ENCODE measurements at places on chromosomes 6 and 20.
A peak's percentile ranks its signal among the peaks of the same experiment; 100 is the strongest.

DNA sequence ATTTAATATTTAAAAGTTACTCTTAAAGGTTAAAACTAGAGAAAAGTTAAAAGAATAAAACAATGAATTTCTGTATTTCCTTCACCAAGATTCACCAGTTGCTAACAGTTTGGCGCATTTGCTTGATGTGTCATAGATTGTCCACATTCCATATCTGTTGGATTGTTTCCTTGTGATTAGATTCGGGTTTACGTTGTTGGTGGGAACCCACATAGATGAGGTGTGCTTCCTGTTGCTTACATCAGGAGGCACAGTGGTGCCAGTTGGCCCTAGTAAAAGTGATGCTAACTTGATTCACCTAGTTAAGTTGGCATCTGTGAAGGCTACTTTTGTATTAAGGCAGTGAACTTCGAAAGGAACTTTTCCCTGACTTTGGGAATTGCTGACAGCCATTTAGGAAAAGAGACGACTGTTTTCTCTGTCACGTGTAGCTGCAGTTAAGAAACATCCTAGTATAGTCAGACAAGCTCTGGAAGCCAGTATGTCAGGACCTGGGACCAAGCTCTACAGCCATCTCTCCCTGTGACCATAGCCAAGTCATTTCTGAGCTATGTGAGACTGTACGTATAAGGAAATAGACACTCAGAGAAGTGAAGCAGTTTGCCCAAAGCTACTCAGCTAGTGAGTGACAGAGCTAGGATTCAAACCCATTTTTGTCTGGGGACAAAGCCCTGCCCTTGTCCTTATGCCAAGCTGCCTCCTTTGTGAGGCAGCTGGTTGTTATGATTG is 49.0 kb downstream of the PPARD start:
- no peak for DNase-seq

GRCh38 chr6:74250161-74250818 is 554.3 kb downstream of the CD109 start:
- no peak for DNase-seq

DNA sequence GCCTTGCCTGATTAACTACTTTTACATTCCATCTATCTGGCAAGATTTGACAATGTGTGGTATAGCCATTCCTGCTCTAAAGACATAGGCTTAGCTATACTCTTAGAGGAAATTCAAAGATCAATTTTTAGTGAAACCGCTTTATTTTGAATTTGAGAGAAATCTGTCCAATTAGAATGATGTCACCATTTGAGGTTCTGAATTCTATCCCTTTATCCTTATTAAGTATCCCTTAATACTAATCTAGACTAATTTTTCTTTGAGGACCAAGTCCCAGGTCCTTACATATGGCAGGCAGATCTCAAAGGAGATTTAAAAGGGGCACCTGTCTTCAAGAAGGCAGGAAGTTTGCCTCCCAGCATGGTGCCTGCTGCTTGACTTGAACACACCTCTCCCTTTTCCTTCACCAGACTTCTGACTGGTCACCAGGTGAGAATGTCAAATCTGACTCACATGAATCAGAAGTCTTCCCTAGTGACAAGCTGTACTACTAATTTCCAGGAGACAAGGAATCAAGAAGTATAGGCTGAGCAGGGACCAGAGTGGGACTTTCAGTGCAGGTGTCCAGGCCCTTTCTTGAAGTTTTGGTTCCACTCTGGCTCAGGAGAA is 15.0 kb upstream of the MRAP2 start:
- no peak for DNase-seq

DNA sequence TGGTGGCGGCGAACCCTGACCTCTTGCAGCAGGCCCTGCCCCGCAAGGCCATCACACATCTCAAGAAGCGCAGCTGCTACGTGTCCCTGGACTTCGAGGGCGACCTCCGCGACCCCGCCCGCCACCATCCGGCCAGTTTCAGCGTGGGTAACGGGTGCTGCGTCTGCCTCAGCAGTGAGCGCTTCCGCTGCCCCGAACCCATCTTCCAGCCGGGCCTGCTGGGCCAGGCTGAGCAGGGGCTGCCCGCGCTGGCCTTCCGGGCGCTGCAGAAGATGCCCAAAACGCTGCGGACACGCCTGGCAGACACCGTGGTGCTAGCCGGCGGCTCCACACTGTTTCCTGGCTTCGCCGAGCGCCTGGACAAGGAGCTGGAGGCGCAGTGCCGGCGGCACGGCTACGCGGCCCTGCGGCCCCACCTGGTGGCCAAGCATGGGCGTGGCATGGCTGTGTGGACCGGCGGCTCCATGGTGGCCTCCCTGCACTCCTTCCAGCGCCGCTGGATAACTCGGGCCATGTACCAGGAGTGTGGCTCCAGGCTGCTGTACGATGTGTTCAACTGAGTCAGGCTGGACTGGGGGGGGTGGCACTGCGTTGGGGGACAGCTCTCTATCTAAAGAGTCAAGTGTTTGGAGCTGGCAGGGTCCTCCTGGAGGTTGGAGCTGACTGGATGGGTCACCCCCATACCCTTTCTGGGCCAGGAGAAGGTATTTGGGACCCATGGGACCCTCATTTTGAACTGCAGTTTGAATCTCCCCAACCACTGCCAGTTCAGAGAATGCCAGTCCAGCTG is 1.1 kb downstream of the ACTL10 start:
- DNase-seq = peak; percentile 79

- DNase-seq = no peak
Observed at GRCh38 chr6:79064635-79065034, 13.4 kb downstream of the PHIP start.

DNA sequence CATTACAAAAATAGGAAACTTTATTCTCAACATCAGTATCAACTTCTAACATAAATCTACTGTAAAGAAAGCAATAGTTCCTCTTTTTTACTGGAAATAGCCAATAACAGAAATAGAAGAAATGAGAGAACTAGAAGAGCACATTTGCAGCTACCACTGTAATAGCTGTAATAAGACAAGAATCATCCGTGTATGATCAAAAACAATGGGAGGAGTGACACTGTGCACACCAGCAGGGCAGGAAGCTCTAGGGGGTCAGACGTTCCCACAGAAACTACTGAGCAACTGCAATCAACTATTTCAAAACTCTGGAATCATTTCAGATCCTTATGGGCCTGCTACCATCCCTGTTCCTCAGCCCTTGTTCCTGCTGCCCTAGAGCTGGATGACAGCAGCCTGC is 43.7 kb downstream of the NINL start:
- DNase-seq = no peak

DNA sequence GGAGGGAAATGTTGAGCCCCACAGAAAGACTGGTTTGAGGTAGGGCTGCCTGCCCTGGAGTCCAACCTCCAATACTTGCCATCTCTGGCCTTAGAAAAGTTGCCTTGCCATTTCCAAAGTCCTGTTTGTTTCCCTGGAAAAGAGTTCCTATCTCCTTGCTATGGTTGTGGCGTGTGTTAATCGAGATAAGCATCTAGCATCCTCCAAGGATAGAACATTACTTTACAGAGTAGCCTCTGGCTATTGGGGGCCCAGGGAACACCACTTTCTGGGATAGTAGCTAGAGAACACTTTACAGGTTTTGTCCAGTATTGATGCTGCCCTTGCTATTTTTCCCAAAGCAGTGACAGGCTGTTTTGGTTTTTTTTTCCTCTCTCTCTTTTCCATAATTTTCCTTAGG is 57.4 kb upstream of the SASH1 start:
- DNase-seq = no peak

DNA sequence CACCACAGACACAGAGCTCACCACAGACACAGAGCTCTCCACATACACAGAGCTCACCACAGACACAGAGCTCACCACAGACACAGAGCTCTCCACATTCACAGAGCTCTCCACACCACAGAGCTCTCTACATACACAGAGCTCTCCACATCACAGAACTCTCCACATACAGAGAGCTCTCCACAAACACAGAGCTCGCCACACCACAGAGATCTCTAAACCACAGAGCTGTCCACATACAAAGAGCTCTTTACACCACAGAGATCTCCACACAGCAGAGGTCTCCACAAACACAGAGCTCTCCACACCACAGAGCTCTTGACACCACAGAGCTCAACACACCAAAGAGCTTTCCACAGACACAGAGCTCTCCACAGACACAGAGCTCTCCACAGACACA is 55.8 kb downstream of the ERMARD start:
- no peak for DNase-seq

GRCh38 chr6:36731622-36732310 is 34.1 kb downstream of the RAB44 start:
- no peak for DNase-seq

GRCh38 chr6:160398674-160399271 is 50.6 kb downstream of the SLC22A3 start:
- DNase-seq = no peak

DNA sequence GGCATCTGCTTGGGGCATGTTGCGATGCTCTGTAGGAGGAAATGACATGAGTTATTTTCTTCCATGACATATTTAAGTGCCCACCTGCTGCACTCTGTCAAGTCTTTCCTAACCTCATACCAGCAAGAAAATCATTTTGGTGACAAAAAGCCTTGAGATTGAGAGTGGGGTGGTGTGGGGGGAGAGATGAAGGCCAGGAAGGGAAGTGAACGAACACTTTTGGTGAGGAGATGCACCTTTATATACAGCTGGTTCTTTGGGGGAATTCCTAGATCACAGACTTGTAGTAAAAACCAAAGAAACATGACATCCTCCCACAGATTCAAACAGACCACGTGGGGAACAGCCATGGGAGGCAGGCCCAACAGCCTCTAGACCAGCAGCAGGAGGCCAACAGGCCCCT is 26.1 kb downstream of the NCOA5 start:
- peak; percentile 2 for DNase-seq

DNA sequence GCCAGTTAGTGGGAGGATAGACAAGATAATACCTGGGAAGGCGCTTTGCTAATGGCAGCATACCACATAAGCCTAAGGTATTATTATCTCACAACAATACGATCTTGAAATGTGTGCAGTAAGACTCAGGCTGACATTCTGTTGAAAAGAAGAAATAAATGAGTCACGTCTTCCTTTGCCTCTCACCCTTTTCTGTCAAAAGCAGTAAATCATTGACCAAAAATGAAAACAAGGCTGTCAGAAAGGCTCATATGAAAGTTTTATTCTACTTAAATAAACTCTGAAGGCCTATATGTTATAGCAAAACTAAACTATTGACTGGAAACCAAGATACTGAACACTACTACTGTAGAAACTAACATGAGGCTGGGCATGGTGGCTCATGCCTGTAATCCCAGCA is 43.1 kb upstream of the IL20RA start:
- DNase-seq = no peak

DNA sequence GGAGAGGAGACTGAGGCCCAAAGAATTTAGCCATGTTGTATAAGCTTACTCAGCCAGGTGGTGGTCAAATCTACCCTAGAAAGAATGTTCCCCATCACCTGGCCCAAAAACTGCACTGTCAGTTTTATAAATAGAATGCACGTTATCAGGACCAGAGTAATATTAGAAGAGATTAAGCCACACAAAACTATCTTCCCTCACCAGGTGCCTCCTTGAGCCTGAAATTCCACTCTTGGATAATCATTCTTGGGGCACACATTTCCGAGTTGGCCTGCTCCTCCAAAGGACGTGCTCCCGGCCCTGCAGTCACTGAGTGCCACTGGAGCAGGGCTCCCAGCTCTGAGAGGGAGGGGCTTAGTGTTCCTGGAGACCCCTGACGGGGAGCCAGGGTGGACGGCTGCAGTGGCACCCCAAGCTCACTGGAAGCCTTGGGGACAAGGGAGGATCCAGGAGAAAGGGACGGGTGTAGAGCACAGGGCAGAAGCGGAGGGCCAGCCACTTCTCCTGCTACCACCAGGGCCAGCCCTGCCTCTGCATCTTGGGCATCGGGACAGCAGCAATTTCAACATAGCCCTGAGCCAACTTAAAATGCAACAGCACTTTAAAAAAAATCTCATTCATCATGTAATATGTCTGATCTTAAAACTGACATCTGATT is 160.8 kb upstream of the QKI start:
- no peak for DNase-seq

DNA sequence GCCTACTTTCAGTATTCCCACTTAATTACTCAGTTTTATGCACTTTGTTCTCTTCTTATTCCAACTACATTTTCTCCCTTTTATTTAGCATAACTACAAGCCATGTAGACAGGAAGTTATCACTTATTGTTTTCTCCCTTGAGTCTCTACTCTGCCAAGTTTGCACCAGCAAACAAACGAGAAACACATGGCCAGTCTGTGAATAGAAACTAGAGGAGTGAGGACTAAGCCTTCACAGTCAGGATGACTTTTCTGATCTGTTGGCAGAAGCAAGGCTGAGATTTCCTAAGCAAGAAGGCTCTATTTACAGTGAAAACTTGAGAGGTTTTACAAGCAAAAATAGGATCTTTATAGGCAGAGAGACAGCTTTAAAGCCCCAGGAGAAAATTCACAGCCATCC is 69.8 kb upstream of the TINAG start:
- no peak for DNase-seq

DNA sequence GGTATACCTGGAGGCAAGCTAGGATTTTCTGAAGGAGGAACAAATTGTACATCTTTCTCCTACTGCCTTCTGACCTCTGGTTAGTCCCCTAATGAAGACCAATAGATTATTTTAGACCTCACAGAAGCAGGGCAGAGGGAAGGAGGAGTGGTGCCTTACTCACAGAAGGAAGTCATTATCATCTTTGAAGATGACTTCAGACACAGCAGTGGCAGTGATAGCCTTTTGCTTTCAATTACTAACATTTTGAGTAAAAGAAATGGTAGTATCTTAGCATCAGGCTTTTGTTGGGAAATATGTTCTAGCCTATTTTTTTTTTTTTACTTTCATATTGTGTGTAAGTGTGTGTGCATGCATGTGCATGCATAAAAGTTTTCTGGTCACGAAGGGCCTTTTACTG is 164.2 kb upstream of the PLN start:
- DNase-seq = no peak

- no peak for DNase-seq
Observed at GRCh38 chr20:52150440-52151258, 40.9 kb downstream of the ZFP64 start.

DNA sequence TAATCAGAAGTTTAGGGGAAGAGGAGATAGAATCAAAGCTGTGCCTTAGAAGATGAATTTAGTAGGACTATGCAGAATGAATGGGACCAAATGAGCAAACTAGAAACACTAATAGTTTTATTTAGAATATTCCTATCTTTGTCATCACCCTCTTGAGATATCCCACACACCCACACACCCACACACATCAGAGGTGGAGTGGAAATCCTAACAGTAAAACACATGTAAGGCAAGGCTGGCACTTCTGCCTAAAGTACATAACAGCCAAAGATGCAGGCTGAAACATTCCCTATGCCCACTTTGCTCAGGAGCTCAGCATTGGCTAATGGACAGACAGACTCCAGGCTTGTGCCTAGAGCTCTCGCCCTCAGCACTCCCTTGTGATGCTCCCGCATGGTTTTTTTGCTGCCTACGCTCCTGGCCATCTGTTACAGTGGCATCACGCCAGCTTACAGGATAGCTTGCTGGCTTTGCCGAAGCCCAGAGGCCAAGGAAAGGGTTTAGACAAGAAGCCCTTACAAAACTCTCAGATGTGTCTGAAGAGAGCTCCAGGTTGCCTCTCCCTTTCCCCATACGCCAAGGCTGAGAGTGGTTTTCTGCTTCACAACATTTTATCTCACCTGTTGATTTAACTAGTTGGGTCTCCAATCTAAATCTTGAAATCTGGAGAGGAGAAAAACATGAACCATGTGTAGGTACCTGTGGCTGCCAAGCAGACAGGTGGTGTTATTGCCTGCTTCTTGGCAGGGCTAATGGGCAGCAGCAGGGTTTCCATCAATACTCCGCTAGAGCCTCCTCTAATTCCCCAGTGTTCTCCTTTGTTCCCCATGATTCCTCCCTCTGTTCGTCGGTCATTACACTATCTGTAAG is 282.6 kb upstream of the ID4 start:
- DNase-seq = no peak

- no peak for DNase-seq
Observed at GRCh38 chr6:111070105-111071005, 16.9 kb upstream of the SLC16A10 start.

GRCh38 chr20:15359056-15359455 is 1021.6 kb upstream of the FLRT3 start:
- no peak for DNase-seq
